ENCODE measurements at places on chromosomes 11 and 22.

- DNase-seq, result no peak
Measured at GRCh38 chr11:31856248-31856647, 45.1 kb upstream of the PAX6 start.

GRCh38 chr11:71485063-71485399, 32.0 kb downstream of the NADSYN1 start:
- no peak for DNase-seq

- no peak for DNase-seq
Measured at GRCh38 chr11:96481204-96481603, 91.4 kb downstream of the JRKL start.

GRCh38 chr11:45754261-45754709, 50.7 kb upstream of the SLC35C1 start:
- DNase-seq, result no peak

DNA sequence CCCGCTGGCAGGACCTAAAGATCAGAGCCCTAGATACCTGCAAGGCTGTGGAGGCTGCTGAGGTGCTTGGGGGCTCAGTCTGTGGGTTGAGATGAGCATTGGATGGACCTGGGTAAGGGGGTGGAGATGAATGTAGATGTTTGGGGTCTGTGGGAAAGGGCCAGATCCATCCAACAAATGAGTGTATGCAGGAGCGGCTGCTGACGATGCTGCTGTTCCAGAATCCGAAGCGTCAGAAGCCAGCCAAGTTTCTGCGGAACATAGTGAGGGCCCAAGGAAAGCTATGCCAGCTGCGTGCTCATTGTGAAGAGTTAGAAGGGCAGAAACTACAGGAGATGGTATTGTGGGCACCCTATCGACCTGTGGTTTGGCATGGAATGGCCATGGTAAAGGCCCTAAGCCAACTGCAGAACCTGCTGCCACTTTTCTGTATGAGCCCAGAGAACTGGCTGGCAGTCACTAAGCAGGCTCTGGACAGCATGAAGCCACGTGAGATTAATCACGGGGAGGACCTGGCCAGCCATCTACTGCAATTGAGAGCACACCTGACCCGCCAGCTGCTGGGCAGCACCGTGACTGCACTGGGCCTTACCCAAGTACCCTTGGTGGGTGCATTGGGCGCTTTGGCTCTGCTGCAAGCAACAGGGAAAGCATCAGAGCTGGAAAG, 36.6 kb downstream of the RRP8 start:
- DNase-seq, result no peak

GRCh38 chr11:13334034-13334786, 56.6 kb downstream of the BMAL1 start:
- DNase-seq, result no peak

DNA sequence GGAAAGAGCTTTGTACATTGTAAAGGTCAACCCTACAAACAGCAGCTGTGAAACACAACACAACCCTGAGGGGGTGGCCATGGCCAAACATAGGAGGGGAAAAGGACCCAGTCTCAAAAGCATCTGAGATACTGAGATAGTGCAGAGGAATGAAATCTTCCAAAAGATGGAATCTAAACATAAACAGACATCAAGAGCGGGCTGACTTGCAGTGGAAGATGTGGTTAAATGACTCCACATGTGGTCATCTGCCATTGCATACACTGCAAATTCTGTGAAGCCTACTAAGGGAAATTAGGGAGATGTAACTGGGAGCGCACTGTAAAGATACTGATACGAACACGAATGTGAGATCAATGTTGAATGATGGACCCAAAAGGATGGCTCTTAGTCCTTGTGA, 22.0 kb downstream of the BDNF start:
- DNase-seq, result no peak

DNA sequence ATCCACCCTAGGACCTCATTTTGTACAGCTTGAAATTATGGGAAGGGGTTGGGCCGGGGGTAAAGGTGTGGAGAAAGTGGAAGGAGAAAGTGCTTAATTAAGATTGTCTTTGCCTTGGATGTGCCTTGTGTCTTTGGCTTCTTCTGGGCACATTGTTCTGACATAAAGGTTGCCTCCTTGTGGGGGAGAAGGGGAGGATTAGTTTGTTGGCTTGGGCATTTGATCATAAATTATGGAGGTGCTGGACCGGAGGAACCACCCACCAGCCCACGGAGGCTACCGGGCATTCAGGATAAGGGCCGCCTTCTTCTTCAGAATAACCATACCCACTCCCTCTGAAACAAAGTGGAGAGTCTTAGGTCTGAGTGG, 1.3 kb downstream of the PAFAH1B2 start:
- DNase-seq, result no peak

- no peak for DNase-seq
Measured at GRCh38 chr11:76673176-76674142, 2.9 kb upstream of the LRRC32 start.

- no peak for DNase-seq
Measured at GRCh38 chr11:23490557-23491235, 630.4 kb upstream of the CCDC179 start.

DNA sequence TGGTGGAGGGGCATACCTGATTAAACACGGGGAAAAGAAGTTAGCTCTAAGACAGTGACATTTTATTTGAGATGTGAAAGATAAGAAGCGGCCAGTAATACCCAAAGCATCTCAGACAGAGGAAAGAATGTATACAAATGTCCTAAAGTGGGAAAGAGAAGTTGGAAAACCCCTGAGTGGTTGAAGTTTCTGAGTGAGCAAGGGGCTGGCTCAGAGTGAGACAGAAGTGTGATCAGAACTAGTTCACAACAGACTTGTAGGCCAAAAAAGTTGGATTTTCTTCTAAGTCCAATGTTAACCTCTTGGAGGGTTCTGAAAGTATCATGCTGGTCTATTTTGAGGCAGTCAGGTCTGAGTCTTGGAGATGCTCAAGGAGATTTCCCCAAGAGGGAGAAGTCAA, 608.7 kb downstream of the SOX6 start:
- DNase-seq, result no peak

DNA sequence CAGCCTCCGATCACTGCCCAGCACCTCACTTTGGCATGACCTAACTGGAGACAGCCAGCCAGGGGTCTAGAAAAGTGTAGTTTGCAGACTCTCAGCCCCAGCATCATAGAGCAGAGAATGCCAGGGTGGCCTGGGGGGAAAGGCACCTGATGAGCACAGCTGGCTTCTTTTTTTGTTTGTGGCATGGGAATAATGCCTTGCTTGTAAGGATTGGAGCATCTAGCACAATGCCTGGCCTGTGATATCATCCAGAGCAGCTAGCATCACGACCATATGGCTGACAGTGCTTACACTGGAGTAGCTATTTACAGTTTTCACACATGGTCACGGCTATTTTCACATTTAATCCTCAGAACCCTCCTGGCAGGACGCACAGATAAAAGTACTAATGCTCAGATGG, 594.8 kb upstream of the B3GAT1 start:
- no peak for DNase-seq

GRCh38 chr11:77361184-77361583, 59.7 kb upstream of the GDPD4 start:
- peak; percentile 91 for DNase-seq

GRCh38 chr11:63623513-63624140, 9.4 kb upstream of the PLAAT3 start:
- no peak for DNase-seq

DNA sequence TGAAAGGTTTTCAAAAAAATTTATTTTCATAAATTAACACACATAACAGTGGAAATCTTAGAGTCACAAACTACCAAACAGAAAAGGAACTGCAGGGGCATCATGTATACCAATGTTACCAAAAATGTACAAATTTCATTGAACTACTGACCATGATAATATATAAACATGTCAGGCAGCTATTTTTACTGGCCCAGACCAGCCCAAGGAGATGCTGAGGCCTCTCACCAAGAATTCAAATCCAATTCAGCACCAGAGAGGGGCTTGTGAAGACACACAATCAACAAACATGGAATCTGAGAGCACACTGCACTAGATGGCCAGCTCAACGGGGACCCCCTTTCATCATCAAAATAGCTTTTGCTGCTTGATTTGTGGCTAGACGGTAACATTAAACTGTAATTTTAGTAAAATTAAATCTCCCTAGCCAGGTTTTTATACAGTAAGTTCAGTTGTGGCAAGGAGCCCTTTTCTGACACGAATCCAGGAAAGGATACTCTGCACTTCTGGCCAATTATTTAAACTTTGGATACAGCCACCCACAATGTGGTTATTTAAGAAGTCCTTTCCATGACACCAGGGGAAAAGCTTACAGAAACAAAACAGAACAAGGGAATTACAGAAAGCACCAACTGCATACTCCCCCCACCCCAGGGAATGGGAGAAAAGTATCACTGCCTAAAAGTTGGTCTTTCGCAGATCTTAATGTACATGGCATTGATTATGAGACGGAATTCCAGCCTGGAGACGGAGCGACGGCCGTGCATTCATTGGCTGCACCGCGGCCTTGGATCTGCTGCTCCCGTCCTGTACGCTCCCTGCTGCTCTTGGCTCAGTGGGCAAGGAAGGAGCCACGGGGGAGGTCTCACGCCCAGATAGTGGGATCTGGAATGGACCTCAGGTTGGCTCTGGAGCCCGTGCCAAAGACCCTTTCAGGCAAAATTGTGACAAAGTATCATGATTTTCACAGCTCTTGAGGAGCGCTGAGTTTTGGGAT, 19.6 kb upstream of the PISD start:
- peak; percentile 18 for DNase-seq

DNA sequence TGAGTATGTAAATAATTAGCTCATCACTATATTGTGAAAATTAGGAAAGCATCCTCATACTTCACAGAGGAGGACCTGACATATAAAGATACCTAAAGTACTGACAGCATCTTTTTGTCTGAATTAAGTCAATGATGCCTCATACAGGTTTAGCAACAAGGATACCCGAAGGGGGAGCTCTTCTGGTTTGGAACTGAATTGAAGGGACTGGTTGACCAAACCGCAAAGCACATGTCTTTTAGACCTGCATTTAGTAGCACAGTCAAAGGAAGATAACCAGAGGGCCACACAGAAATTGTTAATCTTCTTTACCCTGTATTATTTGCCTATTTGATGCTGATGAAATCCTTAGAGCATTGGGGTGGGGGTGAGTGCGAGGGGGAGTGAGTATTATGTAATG, 12.9 kb upstream of the WT1 start:
- DNase-seq, result no peak

- no peak for DNase-seq
Measured at GRCh38 chr22:49004484-49005399, 822.9 kb downstream of the BRD1 start.

DNA sequence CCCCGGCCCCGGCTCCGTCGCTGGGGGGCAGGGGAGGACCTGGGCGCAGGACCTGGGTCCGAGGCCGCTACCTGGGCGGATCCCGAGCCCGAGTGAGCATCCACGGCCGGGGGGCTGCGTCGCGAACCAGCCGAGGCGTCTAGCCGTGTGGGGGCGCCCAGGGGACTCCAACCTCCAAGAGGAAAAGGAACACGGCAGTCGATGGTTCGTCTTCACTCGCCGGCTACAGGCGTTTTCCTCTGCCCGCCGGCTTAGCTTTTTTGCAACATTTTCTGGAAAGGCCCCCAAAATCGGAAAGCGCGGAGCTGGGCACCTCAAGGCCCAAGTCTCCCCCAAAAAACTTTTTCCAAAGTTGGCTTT, 666 bp downstream of the PDGFB start:
- DNase-seq, result no peak

DNA sequence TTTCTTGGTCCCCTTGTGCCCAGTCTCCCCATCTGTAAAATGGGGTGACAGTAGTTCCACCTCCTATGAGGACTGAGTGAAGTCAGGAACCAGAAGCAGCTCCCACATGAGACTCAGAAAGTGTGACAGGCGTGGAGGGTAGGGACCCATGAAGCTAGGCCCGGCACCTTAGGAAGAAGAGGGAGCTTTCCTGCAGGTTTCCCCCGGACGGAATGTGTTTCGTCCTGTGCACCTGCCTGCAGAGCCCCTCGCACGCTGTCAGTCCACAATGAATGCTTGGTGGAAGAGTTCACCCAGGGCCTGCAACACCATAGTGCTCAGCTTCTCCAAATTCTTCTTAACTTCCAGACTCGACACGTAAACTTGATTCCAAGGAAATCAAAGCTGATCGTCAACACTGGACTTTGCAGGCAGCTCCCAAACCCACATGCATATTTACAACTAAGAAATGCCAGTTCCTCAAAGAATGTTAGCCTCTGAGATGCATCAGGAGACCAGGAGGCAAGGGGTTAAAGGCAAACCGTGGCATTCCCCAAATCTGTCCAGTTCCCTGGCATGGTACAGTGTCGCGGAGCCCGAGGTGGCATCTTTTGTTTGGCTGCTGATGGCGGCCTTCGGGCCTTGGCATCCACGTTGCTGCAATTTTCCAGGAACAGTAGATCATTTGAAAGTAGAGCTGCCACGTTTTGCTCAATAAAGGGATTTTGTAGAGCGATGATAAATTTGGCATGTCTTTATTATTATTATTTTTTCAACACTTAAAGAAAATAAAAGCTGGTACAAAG, 15.4 kb downstream of the LRP5 start:
- DNase-seq, result no peak

DNA sequence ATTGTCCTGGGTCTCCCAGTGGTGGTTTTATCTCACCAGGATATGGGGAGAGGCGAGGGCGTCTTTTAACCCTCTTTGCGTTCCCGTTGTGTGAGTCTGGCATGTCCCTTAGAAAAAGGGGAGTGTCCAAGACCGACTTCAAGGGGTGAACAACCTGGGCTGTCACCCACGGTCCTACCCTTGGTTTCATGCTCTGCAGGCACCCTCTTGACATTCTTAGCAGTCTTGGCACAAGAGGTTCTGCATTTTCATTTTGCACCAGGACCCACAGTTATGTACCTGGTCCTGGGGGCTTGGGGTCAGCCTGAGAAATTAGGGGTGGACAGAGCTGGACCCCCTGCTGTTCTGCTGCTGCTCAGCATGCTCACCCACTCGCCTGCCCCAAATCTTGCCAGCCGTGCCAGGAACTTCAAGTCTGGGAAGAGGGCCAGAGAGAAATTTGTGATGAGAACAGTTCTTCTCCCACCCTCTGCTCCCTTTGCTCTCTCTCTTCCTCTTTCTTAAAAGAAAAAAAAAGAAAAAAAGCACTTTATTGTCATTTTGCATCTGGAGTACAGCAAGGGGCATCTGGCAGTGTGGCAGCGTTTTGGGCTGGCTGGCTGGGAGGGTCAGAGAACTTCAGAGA, 471.2 kb downstream of the MIAT start:
- DNase-seq, result no peak

- DNase-seq, result no peak
Measured at GRCh38 chr22:48198489-48199459, 1436.3 kb downstream of the TBC1D22A start.

GRCh38 chr22:35587447-35587870, 29.7 kb downstream of the MB start:
- DNase-seq, result no peak

DNA sequence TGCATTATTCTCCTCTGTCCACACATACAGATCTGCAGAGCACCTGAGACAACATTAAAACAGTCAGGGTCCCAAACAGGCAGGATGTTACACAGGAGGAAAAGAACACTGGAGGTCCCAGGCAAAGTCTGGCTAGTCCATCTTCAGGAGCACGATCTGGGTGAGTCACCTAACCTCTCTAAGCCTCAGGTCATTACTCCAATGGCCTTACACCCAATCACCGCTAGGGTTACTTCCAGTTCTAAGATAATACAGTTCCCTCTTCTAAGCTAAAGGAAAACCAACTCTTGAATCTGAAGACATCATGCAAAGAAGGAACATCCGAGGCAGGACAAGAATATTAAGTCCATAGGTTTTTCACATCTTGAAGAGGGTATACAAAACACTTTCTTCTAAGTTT, 24.5 kb downstream of the ASCC2 start:
- no peak for DNase-seq

GRCh38 chr11:114399490-114400215, 658 bp downstream of the C11orf71 start:
- DNase-seq, result no peak
